ENCODE measurements at places on chromosomes 4 and X.
A peak's percentile ranks its signal among the peaks of the same experiment; 100 is the strongest.

DNA sequence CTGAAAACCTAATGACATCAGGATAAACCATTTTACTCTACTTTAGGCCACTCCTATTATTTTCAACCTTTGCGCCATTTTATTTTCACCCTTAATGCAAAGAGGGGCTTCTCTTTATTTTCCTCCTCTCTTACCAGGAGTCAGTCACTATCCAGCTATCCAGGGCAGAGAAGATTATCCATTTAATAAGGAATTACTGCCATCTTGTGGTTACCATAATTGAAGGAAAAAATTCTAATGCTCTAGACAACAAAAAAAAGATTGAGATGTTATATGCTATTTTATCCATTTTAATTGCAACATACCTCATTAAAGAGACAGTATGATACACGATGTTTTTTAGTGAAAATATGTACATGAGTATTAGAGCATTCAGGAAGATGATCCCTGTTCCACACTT, 514.5 kb upstream of the FAM241A start:
- DNase-seq = no peak

GRCh38 chr4:62627141-62627540, 1427.0 kb downstream of the ADGRL3 start:
- DNase-seq = no peak

DNA sequence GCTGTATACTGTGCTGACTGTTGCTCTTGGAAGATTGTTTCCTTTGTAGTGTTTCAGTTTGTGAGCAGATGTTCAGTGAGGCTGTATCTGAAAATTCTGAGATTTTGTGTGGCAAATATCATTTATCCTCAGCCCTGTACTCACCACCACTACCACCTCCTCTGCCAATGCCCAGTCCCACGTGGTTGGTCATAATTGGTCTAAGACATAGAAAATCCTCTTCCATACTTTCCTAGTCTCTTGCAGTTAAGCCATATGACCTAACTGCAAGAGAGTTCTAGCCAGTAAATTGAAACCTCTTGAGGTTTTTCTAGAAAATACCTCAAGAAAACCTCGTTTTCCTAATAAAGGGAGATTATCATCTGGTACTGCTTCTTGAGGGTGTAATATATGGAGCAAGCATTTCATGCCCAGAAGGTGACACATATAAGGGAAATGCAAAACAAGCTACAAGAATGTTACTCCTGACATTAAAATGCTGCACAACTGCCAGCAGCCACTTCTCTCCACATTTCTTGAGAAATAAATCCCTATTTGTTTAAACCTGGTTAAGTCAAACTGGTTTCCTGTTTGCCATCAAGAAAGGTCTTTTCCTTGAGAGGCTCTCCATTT, 32.8 kb downstream of the ABCE1 start:
- no peak for DNase-seq

GRCh38 chr4:161949946-161950725, 213.7 kb downstream of the FSTL5 start:
- no peak for DNase-seq

GRCh38 chr4:41256740-41257256, at the start of gene UCHL1:
Gene UCHL1, plus strand, starts transcription at chr4:41256928. Its CDS starts 49 bp downstream, at chr4:41256977.
- DNase-seq = peak; percentile 97

DNA sequence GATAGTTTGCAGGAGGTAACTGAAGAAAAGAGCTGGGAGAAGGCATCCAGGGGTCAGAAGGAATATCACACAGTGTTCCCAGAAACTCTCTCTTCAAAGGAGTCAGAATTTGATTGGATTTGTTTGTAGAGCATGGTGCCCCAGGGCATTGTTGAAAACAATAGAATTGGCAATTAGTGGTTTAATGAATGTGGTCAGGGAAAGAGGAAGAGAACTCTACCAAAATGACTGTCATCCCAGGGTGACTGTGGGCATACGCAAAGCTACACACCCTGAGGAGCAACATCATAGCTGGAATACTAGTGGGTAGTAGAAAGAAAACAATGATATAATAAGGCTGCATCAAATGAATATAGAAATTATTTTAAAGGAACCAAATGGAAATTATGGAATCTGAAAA, 21.5 kb downstream of the TNIP2 start:
- DNase-seq = no peak

DNA sequence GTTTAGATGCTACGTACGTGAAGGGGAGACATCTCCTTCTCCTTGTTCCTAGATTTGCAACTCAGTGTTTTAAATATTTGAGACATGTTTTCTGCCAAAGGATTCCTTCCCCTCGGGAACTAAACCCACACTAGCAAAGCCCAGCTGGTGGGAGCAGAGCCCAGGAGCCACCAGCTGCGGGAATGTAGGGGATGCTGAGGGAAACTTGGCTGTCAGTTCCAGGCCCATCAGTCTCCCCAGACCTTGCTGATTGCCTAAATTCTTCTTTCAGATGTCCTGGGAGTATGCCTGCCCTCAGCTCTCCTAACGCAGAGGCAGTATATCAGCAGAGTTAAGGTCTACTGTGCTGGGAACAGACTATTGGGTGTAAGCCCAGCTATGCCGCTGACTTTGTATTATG, 630.0 kb upstream of the TENM3 start:
- DNase-seq = no peak

- DNase-seq = no peak
Observed at GRCh38 chr4:15652841-15653240, 2.3 kb downstream of the FBXL5 start.

- DNase-seq = no peak
Observed at GRCh38 chr4:178415925-178416324, 973.7 kb upstream of the AGA start.

DNA sequence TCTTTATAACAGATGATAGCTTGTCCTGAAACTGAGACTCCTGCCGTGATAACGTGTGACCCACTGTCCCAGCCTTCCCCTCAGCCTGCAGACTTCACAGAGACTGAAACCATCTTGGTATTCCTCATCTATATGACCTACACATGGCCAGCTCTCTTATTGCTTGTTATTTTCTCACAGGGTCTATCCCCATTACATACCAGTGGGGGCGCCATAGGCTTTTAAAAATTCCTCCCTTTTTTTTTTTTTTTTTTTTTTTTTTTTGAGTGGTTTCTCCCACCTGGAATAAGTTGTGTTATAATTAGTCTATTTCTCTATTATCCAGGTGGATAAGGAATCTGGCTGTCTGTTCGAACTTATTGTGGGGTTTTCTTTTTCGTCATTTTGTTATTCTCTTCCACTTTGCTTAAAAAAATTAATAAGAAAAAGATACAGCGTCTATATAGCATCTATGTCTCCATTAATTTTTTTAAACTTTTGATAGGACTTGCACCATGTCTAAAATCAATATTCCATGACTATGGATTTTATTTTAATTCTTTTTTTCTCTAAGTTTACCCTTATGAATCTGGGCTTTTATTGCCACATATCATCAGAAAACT, 47.2 kb downstream of the GYG2 start:
- no peak for DNase-seq

DNA sequence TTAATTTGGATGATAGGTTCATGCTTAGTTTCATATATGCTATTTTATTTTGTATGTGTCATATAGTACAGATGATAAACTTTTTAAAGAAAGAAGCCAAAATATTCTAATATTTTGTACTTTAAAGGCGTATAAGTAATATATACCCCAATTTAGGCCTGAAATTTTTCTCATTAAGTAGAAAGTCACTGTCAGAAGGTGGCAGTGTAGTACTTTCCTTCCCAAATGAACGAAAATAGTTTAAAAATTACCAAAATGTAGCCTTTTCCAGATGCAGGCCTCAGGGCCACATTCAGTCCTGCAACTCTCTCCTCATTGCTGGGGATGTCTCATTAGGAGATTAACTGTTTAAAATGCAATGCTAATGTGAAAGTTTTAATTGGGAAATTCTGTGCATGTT, 1263.6 kb downstream of the C4orf33 start:
- DNase-seq = no peak

DNA sequence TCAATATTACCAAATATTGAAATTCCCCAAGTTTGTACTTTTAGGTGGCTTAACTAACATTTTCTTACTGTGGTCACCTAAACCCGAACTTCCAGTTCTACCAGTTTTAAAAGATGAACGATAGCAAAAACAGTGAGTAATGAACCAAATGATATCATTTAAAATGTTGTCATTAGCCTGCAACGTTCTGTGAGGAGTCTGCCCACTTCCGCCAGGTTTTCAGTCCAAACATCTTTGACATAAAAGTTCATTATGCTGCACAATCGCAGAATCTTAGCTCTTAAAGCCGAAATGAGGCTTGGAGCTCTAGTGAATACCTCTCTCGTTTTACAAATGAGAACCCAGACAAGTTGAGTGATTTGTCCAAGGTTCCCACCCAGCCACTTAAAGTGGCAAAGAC, 762 bp downstream of the PIGA start:
- no peak for DNase-seq

DNA sequence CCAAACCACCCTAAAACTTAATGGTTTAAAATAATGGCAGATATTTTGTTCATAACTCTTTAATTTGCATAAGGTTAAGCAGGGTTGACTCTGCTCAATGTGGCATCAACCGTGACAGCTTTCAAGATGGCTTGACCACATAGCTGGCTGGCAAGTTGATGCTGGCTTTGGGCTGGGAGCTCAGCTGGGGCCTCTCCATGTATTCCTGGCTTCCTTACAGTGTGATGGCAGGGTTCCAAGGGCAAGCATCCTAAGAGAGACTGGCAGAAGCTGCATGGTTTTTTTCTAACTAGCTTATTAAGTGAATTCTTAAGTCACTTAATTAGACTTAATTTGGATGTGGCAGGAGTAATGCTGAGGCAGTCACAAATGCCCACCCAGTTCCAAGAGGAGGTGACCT, 4.5 kb downstream of the RP2 start:
- DNase-seq = no peak

DNA sequence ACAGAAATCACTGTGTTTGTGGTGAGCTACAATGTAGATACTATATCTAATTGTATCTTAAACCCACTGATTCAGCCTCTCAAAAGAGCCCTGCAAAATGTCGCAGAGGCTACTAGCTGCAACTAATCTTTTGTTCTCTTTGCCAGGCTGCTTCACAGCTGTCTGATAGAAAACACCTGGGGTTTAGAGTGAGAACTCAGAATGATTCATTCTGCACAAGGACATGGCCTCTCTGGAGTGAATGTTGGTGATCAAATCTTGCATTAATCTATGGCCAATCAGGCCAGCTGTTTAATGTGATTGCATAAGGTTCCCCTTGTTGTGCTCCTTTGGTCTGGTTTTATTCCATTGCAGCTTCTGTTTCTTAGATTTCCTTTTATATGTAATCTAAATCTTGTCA, 100.3 kb downstream of the EMCN start:
- DNase-seq = no peak

- DNase-seq = no peak
Observed at GRCh38 chr4:38114386-38115150, 154.4 kb downstream of the PTTG2 start.

DNA sequence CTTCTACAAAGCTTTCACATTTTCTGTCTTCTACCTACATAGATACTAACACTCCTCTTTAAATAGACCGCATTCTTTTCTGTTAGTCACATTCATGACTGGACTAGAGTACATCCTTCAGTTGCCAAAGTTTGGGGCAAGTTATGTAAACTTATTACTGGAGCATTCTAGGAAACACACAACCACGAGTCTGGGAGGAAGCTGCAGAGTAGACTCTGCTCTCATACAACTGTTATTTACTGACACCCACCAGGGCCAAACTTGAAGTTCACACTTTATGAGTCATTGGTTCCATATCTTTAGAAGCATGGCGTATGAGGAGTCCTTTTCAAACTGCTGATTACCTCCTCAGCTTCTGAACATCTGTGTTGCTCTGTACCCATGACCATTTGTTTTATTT, 87.0 kb downstream of the RNF150 start:
- no peak for DNase-seq

GRCh38 chr4:605702-606425, 19.5 kb upstream of the PDE6B start:
- no peak for DNase-seq

DNA sequence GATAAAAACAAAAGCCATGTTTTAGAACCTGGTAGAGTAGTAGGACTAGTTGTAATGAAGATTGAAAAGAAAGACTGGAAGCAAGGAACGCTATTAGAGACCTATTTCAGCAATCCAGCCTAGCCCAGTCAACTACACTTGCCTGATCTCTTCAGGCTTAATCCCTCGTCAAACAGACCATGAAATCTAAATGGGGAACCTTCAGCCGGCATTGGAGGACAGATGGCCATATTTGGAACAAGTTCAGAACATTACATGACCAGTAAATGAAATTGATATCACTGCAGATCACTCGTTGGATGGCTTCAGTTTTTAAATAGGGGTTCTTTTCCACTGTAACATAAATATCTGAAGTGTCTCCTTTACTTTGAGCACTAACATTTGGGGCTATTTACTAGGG, 84.8 kb upstream of the WDR44 start:
- no peak for DNase-seq

GRCh38 chr4:3009422-3009821, 46.1 kb downstream of the GRK4 start:
- DNase-seq = no peak

- DNase-seq = no peak
Observed at GRCh38 chrX:22534643-22535042, 261.9 kb downstream of the CBLL2 start.

- DNase-seq = no peak
Observed at GRCh38 chr4:100929135-100929534, 411.3 kb upstream of the EMCN start.

- no peak for DNase-seq
Observed at GRCh38 chrX:108312011-108312410, 126.2 kb downstream of the COL4A6 start.

DNA sequence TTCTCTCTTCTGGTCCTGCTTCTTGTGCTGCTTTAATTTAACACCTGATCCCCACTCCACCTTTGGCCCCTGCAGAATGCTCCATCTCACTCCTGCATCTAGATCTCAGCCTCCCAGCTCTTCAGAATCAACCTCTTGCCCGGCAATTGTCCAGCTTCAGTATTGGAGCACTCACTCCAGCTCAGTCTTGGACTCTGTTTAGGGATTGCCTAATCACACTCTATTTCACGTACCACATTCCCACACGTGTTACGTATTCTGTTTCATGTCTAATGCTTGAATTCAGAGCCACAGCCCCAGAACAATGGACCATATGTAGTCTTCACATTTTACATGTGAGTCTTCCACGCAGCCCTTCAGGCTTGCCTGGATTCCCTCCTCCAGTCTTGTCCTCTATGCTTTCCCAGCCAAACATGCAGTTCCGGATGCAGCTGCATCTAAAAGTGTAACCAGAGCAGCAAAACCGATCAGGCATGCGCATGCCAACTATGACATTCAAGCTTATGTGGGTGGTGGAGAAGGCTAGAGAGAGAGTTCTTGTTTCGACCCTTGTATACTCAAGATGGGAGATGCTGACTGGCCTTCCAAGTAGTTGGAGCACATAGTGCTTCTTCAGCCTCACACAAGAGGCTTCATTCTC, 105.2 kb upstream of the FAM9A start:
- DNase-seq = no peak

GRCh38 chrX:40009462-40009851, 88.3 kb downstream of the BCOR start:
- peak; percentile 50 for DNase-seq

GRCh38 chrX:107632346-107632745, 4.0 kb downstream of the PRPS1 start:
- DNase-seq = no peak

GRCh38 chr4:136863756-136864155, 668.5 kb downstream of the PCDH18 start:
- no peak for DNase-seq
